Astrocyte of the hippocampus (primary cell): ENCODE measurements at places on chromosomes 6 and 20.

DNA sequence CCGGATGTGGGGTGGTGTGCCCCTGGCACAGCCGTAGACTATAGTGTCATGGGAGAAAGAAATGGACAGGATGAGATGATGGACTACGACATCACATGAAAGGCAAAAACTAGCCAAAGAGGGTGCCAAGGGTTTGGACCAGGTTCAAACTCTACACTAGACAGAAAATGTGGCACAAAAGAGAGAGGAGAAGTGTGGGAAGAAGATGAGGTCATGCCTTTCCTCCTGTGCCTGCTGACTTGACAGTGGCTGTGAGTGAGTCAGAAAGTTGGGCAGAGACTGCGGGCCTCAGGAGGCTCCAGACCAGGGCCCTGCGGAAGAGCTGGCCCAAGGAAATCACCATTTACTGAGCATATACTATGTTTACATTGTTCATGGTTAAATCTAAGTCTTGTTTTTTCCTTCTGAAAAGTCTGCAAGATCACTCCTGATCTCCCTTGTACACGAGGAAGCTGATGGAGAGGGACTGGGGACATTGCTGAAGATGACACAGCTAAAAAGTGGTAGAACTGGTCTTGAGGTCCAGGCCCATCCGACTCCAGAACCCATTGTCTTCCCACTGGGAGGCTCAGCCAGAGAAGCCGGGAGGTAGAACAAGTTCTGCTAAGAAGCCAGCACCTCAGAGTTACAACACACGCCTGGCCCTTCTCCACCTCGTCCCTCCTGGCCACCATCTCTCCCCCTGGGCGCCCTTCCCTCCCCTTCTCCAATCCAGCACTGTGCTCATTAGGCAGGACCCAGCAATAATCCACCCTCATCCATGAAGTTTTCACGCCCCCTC lies 35.6 kb downstream of the CNKSR3 start:
- DNase-seq = peak; percentile 86

- DNase-seq = peak; percentile 60
Observed at GRCh38 chr6:168355716-168356522, 36.3 kb upstream of the DACT2 start.

DNA sequence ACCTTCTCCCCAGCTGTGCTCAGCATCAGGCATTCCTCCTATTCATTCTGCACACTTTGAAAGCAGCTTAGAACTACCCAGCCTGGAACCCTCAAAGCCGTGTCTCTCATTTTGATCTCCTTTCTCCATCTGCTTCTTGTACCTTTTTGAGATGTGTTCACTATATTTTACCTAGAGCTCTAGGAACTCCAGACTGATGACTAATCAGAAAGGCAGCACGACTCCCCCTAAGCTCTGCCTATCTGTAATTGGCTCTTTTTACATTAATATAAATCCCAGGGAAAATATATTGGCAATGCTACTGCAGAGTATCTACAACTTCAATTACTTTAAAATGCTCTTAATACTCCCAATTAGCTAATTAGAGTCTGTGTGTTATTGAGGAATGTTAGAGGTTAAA lies 671.5 kb downstream of the CBLN4 start:
- peak; percentile 24 for DNase-seq

GRCh38 chr6:1612299-1612973 lies 2.7 kb downstream of the FOXC1 start:
- DNase-seq = no peak

- DNase-seq = no peak
Observed at GRCh38 chr6:88480816-88481215, 314.7 kb upstream of the CNR1 start.

DNA sequence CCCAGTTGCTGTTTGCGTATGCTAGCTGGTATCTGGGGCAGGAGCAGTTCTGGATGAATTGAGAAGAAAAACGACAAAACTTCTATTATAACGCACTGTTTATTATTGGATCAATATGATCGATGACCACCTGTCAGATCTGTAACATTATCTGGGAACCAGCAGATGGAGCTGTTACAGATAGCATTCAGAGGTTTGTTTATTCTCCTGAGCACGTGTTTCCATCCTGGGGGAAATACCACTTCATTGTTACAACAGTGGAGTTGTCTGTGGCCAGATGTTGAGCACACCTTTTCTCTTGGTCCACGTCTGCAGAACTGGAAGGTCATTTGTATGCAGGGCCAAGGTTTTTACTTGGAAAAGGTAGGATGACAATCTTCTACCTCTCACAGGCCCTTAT lies 16.0 kb upstream of the NKX2-2 start:
- no peak for DNase-seq

GRCh38 chr20:57450419-57450818 lies 59.2 kb downstream of the RBM38 start:
- DNase-seq = no peak

- no peak for DNase-seq
Observed at GRCh38 chr6:28609672-28610071, 84.0 kb downstream of the GPX5 start.

- DNase-seq = no peak
Observed at GRCh38 chr20:8127553-8128255, 4.4 kb upstream of the PLCB1 start.

- peak; percentile 76 for DNase-seq
Observed at GRCh38 chr20:61724376-61724775, 341.3 kb downstream of the TAF4 start.

DNA sequence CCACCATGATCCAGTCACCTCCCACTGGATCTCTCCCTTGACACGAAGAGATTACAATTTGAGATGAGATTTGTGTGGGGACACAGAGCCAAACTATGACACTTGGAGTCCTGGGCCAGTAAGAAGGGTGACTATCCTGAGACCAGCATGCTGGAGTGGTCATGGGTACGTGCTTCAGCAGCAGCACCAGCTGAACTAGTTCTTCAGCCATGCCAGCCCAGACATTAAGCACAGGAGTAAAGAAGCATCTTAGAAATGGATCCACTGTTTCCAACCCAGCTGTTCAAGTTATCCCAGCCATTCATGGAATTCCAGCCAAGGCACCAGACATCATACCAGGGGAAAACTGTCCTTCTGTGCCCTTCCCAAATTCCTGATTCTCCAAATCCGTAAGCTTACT lies 370.0 kb downstream of the MAFB start:
- DNase-seq = no peak
